NCI-H2081 (cell line): ENCODE measurements at places on chromosomes 2 and 18.
A peak's percentile ranks its signal among the peaks of the same experiment; 100 is the strongest.

- DNase-seq, result no peak
Measured at GRCh38 chr2:97785818-97786217, 72.4 kb downstream of the ZAP70 start.

GRCh38 chr2:239241431-239241960, 159.3 kb downstream of the HDAC4 start:
- no peak for DNase-seq

- DNase-seq, result peak; percentile 6
Measured at GRCh38 chr2:185618625-185619024, 120.0 kb upstream of the FSIP2 start.

GRCh38 chr2:156803243-156803642, 367.1 kb downstream of the GPD2 start:
- DNase-seq, result peak; percentile 69

DNA sequence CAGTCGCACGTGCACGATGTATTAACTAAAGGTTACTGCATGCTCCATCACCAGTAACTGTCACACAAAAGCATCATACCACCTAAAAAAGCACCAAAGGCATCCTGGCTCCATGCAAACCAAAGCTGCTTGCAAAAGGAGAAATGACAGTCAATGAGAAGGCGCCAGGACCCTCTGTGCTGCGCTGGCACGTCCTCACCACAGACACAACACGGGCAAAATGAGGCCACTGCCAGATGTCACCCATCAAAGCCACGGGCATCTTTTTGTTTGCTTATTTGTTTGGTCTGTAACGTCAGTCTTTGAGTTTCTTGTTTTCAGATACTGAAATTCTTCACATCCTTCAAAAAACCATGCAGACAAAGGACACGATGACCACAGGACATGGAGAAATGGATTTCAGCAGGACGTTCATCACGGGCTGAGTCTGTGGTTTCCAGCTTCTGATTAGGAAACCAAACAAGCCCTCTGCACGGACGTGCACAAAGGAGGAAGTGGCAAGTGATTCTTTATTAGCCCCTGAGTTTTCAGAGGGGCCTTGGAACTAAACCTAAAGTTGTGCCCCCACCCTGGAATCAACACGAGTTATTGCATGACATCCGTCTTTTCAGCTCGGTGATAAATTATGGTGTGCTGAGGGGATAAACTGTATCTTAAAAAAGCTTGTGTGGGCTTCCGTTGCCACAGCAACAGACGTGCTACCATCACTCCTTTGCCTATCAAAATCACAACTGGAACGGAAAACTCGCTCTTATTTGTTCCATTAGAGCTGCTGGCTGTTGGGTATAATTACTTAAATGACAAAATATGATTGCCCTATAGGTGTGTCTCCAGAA, 181.8 kb downstream of the EIPR1 start:
- DNase-seq, result no peak

DNA sequence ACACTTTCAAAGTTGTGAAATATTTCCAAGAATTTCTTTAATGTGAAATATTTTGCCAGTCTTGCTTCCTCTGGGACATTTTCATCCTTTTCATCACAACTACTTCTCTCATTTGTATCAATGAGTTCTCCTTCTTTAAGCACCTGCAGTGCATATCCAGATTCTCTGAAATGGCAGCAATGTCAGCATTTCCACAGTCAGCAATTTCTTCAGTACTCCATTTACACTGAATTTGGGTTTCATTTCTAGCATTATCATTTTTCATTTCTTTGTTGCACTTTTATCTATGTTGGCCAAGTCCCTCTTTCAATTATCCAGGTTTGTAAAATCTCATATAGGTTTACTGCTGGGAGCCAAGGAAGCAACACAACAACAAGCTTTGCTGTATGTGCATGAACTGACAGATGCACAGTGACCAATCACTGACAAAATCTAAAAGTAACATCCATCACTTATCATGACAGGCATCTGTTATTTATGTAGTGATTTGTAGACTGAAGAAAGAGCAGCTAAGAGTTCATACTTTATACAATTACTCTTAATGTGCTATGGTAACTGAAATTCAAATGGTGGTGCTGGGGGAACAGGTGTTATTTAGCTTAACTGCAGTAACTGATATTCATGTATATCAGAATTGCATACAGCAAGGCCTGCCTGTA, 43.9 kb downstream of the SS18 start:
- DNase-seq, result no peak

DNA sequence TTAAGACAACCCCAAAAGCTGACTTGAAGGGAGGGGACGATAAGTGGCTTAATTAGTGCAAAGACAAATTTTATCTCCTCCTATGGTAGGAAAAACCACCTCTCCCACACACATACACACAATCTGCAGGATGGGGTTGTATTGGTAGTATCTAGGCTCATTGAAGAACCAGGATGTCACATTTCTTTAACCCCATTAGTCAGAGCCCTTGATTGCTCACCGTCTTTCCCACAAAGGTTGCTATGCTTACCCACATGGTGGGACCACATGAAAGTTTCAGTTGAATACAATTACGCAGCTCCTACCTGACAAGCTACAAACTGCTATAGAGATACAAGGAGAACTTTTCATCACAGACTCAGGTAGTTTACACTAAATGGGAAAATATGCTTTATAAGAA, 765.0 kb upstream of the CELF4 start:
- DNase-seq, result no peak

- no peak for DNase-seq
Measured at GRCh38 chr2:242019344-242019743, 149.8 kb downstream of the RTP5 start.

DNA sequence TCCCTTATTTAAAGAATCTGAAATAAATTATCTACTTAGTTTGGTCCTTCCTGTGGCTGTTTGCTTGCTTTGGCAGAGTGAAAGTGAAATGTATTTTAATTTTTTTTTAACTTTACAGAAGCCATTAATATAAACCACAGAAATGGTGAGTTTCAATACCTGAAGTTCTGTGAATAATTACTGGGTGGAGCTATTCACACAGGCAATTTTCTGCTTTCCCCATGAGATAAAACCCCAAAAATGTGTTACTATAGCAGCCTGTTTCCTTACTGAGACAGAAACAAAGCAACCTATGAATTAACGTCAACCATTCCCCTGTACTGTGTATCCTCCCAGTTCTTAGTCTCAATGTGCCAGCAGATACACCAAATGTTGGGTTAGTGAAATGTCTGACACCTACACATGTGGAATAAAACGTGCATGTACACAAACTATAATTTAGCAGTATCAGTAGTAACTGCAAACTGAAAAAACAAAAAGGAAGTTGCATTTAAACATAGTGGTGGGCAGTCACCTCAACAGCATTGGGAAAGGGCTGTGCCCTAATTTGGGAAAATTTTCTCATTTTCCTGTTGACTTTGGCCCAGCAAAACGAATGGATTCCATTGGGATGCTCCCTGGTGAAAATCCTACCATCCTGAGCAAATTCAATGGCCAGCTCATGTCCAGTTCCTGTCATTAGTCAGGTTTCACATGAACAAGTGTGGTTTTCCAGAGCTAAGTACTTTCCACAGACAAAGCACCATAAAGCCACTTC, 73.1 kb upstream of the RMDN2 start:
- no peak for DNase-seq

- no peak for DNase-seq
Measured at GRCh38 chr2:220845766-220846273, 726.3 kb downstream of the EPHA4 start.

- no peak for DNase-seq
Measured at GRCh38 chr2:138881126-138881525, 100.9 kb upstream of the NXPH2 start.

- DNase-seq, result no peak
Measured at GRCh38 chr2:36561237-36561944, 36.6 kb downstream of the FEZ2 start.

DNA sequence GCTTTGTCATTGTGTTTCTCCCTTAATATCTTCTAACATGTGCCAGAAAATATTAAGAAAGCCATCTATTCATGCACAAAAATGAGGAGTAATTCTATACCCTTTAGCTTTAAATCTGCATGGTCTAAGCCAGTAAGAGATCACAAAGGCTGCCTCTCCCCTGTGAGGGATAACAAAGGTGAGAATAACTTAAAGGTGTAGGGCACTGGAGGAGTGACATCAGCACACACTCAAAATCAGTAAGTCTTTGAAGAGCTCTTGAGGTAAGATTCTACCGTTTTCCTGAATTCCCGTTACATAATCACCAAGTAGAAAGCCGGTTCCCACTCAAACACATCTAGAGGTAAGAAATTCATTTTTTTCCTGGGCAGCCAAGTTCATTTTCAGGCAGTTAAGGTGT, 123.9 kb upstream of the SULT1C3 start:
- no peak for DNase-seq

DNA sequence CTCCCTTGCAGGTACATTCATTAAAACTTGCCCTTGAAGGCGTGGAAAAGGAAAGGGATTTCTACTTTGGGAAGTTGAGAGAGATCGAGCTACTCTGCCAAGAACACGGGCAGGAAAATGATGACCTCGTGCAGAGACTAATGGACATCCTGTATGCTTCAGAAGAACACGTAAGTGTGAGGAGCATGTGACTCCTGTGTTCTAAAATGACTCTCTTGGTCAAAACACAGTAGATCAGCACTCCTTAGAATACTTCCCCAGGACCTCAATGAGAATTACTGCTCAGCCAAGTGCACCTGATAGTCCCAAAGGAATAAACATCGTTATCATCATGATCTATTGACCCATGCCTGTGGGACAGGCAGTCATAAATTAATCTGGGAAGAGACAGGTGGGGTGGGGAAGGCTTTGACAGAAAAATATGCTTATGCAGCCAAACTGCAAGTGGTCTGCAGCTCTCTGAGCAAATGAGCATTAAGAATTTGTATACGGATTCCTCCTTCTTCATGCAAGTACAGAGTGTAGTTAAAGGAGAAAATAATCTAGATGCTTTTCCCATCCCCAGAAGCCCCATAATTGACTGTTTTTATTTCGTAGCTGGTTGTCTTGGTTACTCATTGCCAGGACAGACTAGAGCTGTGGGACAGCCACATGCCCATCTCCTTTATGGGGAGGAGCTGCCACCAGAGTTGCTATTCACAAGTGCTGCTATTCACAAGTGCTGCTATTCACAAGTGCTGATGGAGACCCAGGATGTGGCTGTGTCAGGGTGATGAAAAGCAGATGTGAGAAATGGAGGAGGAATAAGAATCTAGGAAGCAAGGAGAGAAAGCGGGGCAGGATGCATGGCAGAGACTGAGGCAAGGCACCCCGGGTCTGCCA, 91.0 kb downstream of the MAPRE2 start:
- no peak for DNase-seq

GRCh38 chr2:205760157-205760556, 77.9 kb downstream of the NRP2 start:
- DNase-seq, result no peak

DNA sequence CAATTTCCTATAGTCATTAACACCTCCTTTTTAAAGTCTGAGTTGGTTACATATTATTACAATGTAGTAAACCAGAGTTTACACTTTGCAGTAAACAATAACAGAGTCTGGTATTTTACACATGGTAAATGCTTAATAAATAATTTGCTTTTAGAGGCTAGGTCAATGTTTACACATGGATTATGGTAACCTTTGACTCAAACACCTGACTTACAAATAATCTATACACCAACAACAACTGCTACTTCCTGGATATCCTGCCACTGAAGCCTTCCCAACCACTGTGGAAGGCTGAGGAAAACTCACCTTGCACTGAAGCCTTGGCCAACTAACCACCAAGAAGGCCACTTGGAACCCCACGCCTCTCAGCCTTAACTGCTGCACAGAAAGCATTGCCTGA, 5.4 kb downstream of the ALS2 start:
- no peak for DNase-seq

GRCh38 chr2:96819128-96819875, 3.2 kb downstream of the CNNM3 start:
- DNase-seq, result peak; percentile 55

- peak; percentile 98 for DNase-seq
Measured at GRCh38 chr2:227052879-227053278, 111.1 kb downstream of the COL4A4 start.

GRCh38 chr2:134310107-134311079, 56.5 kb downstream of the MGAT5 start:
- no peak for DNase-seq

DNA sequence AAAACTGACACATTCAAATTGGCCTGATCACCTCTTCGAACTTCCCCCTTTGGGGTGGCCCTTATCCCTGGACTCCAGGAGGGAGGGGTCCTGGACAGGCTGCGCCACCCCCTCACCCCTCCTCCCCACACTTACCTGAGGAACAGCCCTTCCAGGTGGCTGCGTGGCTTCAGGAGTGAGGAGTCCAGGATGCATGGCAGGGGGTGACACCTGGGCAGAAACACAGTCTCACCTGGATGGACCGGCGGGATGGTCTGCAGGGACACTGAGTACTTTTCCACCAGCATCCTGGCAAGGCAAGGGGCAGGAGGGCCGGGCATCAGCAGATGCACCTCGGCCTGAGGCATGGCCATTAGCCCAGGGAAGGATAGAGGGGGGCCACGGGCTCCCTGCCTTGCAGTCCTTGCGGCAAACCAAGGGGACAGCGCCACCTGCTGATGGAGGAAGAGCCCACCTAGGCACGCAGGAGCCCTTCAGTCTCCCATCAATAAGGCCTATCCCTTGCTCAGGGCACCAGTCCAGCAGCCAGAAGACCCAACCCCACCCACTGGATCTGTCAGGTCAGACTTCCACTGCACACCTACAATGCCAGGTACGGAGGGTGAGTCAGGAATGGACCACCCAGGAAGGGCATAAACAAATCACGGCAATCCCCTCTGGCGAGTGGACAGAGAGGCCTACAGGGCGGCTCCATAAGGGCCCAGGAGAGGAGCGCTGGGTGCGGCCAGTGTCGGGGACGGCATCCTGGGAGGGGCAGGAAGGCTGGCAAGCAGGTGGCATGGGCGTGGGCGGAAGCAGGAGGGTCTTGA, 26.0 kb downstream of the FAM178B start:
- peak; percentile 90 for DNase-seq

GRCh38 chr18:24315170-24315569, 82.5 kb downstream of the OSBPL1A start:
- no peak for DNase-seq

DNA sequence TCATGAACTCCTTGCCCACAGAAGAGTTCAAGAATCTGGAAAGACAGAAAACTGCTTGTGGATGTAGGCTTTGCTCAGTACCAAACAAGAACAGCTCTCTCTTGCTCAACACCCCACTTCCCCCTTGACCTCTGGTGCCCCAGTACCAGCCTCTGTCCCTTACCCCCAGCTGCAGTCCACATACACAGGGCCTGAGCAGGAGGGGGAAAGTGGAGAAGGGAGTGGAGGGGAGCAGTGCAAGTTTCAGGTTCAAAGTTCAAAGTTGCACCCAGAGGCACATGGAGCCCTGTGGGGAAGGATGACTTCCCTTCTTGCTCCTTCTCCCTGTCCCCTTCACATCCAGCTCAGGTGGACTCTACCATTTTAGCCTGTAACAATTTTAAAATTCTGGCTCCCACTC, 61.1 kb upstream of the LPIN2 start:
- no peak for DNase-seq

- no peak for DNase-seq
Measured at GRCh38 chr2:127762846-127763245, 48.1 kb downstream of the WDR33 start.

GRCh38 chr2:72924353-72925240, 7.3 kb downstream of the EMX1 start:
- DNase-seq, result no peak
